Dorsolateral prefrontal cortex (tissue), 122 donors: ENCODE measurements at places on chromosomes 16 and 17.

- peak; percentile 21 for DNase-seq
Observed at GRCh38 chr16:27434141-27435051, 32.4 kb downstream of the IL21R start.

- DNase-seq = no peak
Observed at GRCh38 chr17:77487677-77488530, 347.1 kb downstream of the SEC14L1 start.

DNA sequence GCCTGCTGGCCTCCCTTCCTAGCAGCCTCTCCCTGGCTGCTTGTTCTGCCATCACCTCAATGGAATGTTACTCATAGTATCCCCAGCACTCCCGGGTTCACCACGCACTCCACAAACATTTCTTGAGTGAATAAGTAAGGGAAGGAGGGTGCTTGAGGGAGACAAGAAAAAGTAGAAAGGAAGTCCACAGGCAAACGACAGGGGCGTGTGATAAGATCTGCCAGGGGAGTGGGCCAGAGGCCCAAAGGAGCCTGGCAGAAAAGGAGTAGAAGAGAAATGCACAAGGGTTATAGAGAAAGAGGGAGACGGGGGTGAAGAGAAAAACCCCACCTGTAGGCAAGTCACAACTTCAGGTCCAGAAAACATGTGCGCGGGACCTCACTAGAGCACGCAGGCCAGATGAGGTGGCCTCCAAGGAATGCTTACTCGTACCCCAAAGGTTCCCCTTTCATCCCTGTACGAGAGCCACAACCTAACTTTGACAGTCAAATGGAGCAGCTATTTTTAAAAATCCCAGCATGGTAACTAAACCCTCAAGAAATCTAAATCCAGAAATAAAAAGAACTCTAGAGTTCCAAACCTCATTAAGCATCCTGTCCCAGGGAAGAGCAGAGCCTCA, 6.6 kb downstream of the ZDHHC7 start:
- no peak for DNase-seq

DNA sequence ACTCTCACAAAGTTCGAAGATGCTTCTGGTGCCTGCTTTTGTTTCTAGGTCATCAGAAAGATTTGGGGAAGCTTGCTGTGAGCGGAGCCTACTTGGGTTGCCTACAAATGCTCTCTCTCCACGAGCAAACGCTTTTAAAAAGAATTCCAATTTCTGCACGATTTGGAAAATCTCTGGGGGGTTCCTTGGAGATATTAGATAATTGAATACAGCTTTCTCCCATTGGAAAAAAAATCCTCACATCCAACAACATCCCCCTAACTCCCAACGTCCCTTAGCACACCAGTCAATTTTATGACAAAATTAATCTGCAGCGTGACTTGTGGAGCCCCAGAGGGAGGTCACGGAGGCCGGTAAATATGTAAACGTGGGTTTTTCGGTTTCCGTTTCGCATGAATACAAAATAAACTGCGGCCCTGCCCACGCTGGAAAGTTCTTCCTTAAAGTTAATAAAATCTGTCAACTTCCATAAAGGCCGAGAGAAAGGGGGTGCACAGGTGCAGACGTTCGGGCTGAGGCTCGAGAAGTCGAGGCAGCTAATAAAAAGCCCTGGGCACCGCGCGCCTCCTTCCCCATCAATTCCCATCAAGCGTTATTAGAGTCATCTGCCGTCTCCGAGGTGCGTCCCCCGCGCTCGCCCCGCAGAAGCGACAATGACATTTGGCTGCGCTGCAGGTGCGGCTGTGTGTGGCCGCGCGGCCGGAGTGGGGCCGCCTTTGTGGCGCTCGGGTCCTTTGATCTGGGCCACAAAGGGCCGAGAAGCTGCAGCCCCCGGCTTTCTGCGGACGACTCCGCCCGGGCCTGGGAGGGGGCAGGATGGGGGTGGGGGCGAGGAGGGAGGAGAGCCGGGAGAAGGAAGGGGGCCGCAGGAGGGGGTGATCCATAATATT, 37.6 kb downstream of the SALL1 start:
- no peak for DNase-seq

DNA sequence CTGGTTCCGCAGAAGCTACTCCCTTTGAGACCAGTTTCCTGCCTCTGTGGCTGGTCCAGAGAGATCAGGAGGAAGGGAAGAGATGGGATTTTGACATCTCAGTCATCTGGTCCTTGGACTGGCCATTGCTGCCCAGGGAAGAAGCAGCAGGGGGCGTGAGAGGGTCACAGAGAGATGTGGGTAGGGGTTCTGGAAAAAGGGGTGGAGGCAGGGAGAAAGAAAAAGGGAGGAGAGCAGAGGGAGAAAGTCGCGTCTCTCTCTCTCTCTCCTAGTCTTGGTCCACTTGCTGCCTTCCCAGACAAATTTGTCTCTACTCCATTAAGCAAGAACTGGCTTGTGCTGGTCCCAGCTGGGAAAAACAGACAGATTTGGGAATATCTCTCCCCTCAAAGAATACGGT, 4.4 kb downstream of the SHBG start:
- DNase-seq = no peak

DNA sequence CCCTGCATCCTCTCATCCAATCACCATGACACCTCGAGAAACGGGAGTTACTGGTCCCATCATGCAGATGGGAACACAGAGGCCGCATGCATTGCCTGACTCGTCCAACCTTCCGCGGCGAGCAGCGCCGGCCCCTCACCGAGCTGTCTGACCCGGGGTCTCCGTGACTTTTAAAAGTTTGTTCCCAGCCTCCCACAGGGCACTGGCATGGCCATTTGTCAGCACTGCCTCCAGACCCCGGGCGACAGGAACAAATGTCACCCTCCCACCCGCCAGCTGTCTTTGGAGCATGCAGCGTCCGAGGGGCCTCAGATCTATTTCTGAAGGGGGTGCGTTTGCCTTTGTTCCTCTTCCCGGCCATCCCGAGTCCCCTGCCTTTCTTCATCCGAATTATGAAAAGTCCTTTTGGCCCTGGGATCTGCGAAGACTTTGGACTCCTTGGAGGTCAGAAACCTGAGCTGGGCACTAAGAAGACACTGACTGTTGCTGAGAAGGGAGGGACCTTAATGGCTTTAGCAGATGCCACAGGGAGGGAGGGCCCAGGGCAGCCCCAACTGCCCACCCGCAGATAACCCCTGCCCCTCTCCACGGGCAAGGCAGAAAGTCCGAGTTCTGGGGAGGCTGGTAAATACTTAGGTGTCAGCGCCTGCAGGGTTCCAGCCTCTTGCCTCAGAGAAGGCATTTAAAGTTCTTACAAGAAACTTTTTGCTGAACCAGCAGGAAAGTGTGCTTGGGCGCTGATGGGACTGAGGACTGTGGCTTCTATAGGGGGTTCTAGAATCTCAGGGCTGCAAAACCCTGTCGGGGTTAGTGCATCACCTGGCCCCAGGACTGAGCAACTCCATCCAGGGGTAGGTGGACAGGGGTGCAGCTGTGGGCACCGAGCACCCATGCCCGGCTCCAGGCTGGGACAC, 348.1 kb downstream of the FOXL1 start:
- no peak for DNase-seq

DNA sequence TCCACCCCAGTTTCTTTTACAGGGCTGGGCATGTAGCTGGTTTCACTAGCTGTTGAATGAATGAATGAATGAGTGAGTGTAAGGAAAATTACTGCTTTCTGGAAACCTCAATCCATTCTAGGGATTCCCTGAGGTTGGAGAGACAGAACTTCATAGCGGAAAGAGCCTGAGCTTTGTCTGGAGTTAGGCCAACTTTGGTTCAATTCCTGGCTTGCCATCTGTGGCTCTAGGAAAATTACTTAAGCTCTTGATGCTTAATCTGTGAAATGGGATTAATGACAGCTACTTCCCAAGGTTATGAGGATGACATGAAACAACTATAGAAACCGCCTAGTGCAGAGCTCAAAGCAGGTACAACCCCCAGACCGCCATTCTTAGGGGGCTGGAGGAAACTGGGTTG, 76.3 kb upstream of the AXIN2 start:
- DNase-seq = no peak

DNA sequence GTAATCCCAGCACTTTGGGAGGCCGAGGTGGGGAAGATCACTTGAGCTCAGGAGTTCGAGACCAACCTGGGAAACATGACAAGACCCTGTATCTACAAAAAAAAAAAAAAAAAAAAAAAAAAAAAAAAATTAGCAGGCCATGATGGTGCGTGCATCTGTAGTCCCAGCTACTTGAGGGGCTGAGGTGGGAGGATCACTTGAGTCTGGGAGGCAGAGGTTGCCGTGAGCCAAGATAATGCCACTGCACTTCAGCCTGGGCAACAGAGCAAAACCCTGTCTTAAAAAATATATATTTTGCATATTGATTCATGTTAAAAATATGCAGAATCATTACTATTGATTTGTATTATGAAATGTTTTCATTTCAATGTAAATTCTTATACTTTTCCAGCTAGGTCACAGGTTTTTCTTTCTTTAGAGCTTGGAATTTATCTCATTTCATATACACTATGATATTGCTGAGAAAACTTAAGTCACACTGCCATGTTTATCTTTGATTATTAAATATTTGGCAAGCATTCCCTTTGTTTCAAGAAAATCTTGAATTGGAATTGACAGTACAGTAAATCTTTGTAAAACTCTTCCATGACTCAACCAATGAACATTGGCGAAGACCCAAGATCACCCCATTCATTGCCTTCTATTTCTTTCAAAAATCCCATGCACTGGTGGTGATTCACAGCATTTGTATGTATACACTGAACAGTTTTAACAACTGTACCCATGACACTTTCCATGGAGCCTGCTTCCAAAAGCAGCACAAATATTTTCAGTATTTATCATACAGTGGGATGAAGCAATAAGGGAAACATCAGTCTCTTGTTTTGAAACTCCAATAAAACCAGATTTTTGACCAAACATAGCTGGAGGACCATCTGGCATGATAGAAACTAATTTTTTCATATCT, 83.5 kb upstream of the TNRC6A start:
- no peak for DNase-seq

- DNase-seq = no peak
Observed at GRCh38 chr17:3635474-3636153, 436 bp downstream of the SHPK start.

DNA sequence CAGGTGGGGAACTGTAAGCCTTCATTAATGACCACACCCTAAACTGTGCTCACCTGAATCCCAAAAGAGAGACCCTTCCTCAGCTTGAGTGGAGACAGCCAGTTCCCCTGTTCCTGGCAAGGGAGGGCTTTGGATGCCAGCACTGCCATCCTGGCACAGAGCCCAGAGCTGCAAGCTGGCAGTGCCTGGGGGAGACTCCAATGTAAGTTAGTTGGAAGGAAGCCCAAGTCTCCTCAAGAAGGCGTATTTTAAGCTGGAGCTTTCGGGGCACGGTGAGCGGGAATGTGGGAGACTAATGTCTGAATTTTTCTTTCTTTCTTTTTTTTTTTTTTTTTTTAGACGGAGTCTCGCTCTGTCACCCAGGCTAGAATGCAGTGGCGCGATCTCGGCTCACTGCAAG, 4.7 kb downstream of the CDC42EP4 start:
- peak; percentile 70 for DNase-seq

- DNase-seq = no peak
Observed at GRCh38 chr17:1485423-1486376, 6.8 kb downstream of the MYO1C start.

DNA sequence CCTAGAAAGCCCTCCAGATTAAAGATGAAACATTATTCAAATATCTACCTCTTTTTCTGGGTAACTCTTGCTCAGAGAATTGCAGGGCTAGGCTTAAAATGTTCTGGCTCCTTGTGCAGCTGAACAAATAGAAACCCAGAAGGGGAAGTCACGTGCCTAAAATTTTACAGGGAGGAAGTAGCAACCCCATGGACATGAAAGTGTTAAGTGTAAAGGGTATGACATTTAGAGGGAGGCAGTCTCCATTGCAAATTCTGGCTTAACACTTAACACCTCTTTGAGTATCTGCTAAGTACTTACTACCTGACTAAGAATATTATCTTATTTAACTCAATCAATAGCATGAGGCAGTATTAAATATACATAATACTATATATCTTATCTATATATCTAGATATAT, 376.1 kb upstream of the ERCC4 start:
- DNase-seq = no peak

GRCh38 chr17:410543-411401, 58.2 kb upstream of the RPH3AL start:
- DNase-seq = no peak

GRCh38 chr17:78133971-78134898, 3.7 kb downstream of the TMC8 start:
- no peak for DNase-seq

DNA sequence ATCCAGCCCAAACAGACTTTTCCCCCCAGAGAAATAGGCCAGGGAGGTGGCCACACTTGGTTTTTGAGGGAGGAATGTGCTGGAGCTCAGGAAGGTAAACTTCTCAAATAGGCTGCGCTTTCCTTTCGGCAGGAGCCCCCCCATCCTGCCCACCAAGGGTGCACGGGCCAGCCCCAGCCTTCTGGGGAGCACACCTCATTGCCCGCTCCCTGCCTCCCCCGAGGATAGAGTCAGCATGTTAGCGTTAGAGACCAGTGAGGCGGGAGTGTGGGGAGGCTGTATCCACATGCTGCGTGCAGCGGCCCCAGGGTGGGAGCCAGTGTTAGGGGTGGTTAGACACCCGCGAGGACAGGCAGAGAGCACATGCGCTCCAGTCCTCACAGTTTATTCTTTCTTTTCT, 42.3 kb downstream of the PIPOX start:
- no peak for DNase-seq

DNA sequence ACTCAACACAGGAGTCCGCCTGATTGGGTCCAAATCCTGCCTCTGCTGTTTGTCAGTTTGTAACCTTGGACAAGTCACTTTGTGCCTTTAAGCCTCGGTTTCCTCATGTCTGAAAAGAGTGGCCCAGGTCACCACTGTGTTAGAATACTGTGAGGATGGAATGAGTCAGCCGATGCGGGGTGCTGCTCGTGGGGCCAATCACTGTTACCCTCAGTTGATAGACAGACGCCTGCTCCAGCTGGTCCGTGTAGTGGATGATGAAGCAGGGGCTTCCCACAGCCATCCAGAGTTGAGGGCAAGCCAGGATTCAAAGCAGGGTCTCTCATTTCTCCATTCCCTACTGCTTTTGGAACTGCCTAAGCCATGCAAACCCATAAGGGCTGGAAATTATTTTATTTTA, 5.8 kb downstream of the FBXL19 start:
- DNase-seq = no peak

DNA sequence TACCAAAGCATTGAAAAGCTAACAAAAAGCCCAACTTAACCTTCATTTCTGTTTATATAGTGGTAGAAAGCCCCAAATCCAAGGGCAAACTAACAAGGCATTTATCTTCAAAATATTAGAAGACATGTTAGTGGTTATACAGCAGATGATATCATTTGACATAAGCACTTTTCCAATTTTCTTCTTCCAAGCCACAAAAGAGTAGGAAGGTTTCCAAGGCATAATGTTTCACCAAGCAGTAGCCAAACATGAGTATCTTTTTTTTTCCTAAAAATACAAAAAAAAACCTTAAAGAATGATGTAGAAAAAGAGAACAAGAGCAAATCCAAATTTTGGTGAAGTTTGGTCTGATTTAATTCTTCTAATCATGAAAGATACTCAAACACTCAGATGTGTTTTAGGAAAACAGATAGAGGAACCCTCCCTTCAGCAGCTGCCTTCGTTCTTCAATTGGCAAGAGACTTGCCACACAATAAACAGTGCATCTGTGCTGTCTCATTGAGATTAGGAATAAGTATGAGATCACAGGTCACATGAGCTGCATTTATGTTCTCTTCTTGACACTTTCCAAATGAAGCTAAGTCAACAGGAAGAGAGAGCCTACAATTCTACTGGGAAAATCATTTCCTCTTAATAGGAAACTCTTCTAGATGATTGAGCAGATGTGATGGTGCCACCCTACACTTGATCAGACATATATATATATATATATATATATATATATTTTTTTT, 106.7 kb downstream of the TTC19 start:
- DNase-seq = no peak
